ENCODE measurements at places on chromosomes 13 and 19. TPM values are rescaled to one million over a fixed set of nuclear protein-coding genes. Genes with fewer than 3 reads are reported as not detected.
A peak's percentile ranks its signal among the peaks of the same experiment; 100 is the strongest.

ZNF570 gene
- total RNA-seq = 2.5 TPM

C1QTNF9B gene
- not detected for total RNA-seq

RNF225 gene
- total RNA-seq = 0.61 TPM

LAIR1 gene
- not detected for total RNA-seq

TMEM59L gene
- 0.65 TPM for total RNA-seq

ZNF844 gene
- 4.9 TPM for total RNA-seq

SRRM5 gene
- total RNA-seq = 0.37 TPM

ZNF709 gene
- total RNA-seq = 1.6 TPM

DNA sequence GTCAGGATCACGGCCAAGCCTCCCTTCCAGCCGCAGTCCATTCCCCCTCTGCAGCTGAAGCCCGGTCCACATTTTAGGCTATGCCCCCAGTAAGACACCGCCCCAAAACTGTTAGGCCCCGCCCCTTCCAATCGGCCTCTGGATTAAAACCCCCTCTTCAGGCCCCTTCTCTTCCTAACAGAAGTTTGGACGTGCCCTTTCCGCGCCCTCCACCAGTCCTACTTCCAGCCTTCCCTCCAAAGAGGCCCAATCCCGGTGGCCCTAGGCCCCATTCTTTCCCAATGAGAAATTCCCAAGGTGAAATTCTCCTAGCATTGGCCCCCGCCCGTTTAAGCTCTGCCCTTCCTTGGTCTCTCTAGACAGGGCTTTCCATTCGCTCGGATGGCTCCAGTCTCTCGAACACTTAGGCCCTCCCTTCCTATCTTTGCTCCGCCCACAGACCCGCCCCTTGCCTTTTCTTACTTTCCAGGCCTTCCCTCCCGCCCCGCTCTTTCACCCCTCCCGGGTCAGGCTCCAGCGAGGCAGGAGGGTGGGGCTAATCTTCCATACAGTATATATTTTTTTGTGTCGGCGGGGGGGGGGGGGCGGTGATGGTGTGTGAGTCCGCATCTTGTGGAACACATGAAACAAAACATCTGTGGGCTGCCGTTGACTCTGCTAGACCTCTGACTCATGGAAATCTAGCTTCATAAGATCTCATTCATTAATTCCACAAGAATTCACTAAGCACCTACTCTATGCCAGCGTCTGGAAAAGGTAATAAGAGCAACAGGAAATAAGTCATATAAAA, 13.6 kb downstream of the LTBP4 start:
- H3K4me3 ChIP-seq = peak overlapping the region; percentile 86
- peak; percentile 83 for DNase-seq
- peaks cover 4% of the 10 kb centered on the region for H3K36me3 ChIP-seq
- H3K27me3 ChIP-seq = no peaks in the 10 kb centered on the region

DNA sequence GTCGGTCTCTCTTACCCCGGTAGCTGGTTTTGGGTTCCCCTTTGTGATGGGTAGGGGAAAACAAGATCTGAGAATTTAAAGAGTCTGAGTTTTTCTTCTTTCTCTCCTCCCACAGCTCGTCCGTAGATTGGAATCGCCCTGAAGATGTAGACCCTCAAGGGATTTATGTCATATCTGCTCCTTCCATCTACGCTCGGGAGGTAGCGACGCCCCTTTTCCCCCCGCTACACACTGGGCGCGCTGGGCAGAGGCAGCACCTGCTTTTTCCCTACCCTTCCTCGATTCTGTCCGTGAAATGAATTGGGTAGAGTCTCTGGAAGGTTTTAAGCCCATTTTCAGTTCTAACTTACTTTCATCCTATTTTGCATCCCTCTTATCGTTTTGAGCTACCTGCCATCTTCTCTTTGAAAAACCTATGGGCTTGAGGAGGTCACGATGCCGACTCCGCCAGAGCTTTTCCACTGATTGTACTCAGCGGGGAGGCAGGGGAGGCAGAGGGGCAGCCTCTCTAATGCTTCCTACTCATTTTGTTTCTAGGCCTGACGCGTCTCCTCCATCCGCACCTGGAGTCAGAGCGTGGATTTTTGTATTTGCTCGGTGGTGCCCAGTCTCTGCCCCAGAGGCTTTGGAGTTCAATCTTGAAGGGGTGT, 7.1 kb upstream of the SELENOV start:
- peaks cover 42% of the 10 kb centered on the region for H3K27me3 ChIP-seq
- no peak overlapping the region for H3K27ac ChIP-seq
- no peaks in the 10 kb centered on the region for H3K4me1 ChIP-seq
- peak overlapping the region; percentile 48 for H3K4me3 ChIP-seq

GRCh38 chr19:37329686-37330085, 41.2 kb upstream of the ZNF527 start:
- H3K4me1 ChIP-seq = no peaks in the 10 kb centered on the region
- H3K4me3 ChIP-seq = no peak overlapping the region
- H3K27me3 ChIP-seq = no peaks in the 10 kb centered on the region
- DNase-seq = peak; percentile 20
- H3K36me3 ChIP-seq = peaks cover 11% of the 10 kb centered on the region

DNA sequence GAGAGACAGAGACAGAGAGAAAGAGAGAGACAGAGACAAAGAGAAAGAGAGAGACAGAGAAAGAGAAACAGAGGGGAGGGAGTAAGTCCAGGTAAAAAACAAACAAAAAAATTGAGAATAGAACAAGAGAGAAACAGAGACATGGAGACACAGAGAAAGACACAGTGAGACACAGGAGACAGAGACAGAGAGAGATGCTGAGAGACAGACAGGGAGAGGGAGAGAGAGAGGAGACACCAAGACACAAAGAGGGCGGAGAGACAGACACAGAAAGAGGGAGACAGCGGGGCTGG, 5.8 kb upstream of the PROZ start:
- peaks cover 6% of the 10 kb centered on the region for H3K4me1 ChIP-seq
- H3K36me3 ChIP-seq = no peaks in the 10 kb centered on the region
- H3K4me3 ChIP-seq = no peak overlapping the region
- no peak for DNase-seq

- no peak for DNase-seq
- no peaks in the 10 kb centered on the region for H3K36me3 ChIP-seq
- no peak overlapping the region for H3K4me3 ChIP-seq
- no peak overlapping the region for H3K27ac ChIP-seq
Measured at GRCh38 chr19:13670846-13671245, 93.5 kb upstream of the MRI1 start.

DNA sequence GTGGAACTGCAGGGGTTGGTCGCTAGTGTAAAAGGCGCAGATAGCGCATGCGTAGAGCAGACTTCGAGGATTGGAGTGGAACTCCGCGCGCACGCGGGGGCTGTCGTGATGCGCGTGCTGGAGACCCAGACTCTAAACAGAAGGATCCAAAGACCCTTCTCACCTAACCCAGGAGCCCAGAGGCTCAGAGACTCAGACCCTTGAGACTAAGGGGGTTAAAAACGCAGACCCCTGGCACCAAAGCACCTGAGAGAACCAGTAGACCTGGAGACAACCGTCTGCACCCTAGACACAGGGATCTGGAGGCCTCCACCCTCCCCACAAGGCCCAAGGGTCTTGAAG, 567 bp upstream of the CTU1 start:
- 0 out of 2 replicates have a peak, but pooled peaks cover 1% of the 10 kb centered on the region for H3K36me3 ChIP-seq
- H3K4me3 ChIP-seq = peak overlapping the region; percentile 79
- peaks cover 10% of the 10 kb centered on the region for H3K4me1 ChIP-seq
- H3K27ac ChIP-seq = no peak overlapping the region
- no peak for DNase-seq

- peaks cover 42% of the 10 kb centered on the region for H3K4me1 ChIP-seq
- H3K27me3 ChIP-seq = no peaks in the 10 kb centered on the region
- H3K27ac ChIP-seq = 0 out of 2 replicates have a peak overlapping the region, but pooled peaks have one; percentile 2
- H3K36me3 ChIP-seq = no peaks in the 10 kb centered on the region
- H3K4me3 ChIP-seq = no peak overlapping the region
- DNase-seq = peak; percentile 26
Measured at GRCh38 chr19:19381007-19381926, 24.2 kb upstream of the GATAD2A start.

- DNase-seq = peak; percentile 63
- peak overlapping the region; percentile 97 for H3K27ac ChIP-seq
- peaks cover 30% of the 10 kb centered on the region for H3K4me1 ChIP-seq
- H3K27me3 ChIP-seq = no peaks in the 10 kb centered on the region
- H3K4me3 ChIP-seq = peak overlapping the region; percentile 59
- peaks cover 13% of the 10 kb centered on the region for H3K36me3 ChIP-seq
Measured at GRCh38 chr13:75760131-75761021, 124.2 kb downstream of the LMO7 start.

DNA sequence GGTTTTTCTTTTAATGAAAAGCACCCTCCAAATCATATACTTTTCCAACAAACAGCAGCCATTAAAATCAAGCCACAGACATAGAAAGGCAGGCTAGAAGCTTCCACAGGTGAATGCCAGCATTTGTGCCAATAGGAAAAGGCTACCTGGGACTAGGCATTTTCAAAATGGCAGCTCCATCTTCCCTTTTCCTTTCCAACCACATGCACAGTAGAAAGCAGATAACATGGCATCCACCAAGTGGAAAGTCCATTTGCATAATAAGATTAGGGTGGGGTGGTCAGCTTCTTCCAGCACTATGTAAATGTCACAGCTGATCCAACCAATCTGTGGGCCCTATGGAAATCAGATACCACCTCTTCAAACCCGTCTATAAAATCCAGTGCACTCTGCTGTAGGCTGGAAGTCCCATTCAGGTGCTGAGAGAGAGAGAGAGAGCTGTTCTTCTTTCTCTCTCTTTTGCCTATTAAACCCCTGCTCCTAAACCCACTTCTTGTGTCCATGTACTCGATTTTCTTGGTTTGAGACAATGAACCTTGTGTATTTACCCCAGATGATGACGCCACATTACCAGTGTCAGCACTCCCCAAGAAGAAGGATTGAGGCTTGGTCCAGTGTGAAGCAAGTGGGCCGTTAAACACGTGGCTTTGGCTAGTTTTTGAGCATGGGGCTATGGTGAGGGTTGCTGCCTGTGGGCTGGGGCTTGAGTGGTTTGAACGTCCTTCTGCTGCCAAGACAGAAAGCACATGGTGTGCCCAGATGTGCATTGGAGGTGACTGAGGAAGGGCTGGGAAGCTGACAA, 24.2 kb upstream of the IGFL1 start:
- peak overlapping the region; percentile 61 for H3K27ac ChIP-seq
- peaks cover 87% of the 10 kb centered on the region for H3K4me1 ChIP-seq
- no peaks in the 10 kb centered on the region for H3K27me3 ChIP-seq
- no peak overlapping the region for H3K4me3 ChIP-seq
- no peak for DNase-seq

- DNase-seq = no peak
- no peaks in the 10 kb centered on the region for H3K27me3 ChIP-seq
- H3K36me3 ChIP-seq = no peaks in the 10 kb centered on the region
- H3K4me3 ChIP-seq = no peak overlapping the region
- no peaks in the 10 kb centered on the region for H3K4me1 ChIP-seq
- H3K27ac ChIP-seq = no peak overlapping the region
Measured at GRCh38 chr13:29081697-29082440, 261.7 kb downstream of the MTUS2 start.

- no peak overlapping the region for H3K27ac ChIP-seq
- 0 out of 2 replicates have a peak, but pooled peaks cover 4% of the 10 kb centered on the region for H3K4me1 ChIP-seq
- DNase-seq = no peak
- no peaks in the 10 kb centered on the region for H3K27me3 ChIP-seq
Measured at GRCh38 chr13:109516186-109516585, 270.2 kb downstream of the IRS2 start.

GRCh38 chr13:109160357-109160756, 530.9 kb downstream of the MYO16 start:
- H3K27me3 ChIP-seq = no peaks in the 10 kb centered on the region
- peaks cover 64% of the 10 kb centered on the region for H3K4me1 ChIP-seq
- H3K36me3 ChIP-seq = no peaks in the 10 kb centered on the region
- no peak overlapping the region for H3K4me3 ChIP-seq
- H3K27ac ChIP-seq = no peak overlapping the region
- no peak for DNase-seq

- no peaks in the 10 kb centered on the region for H3K36me3 ChIP-seq
- no peak within 1 kb of the TSS for H3K4me3 ChIP-seq
- H3K27ac ChIP-seq = no peak within 1 kb of the TSS
- DNase-seq = peak; percentile 56
Measured at GRCh38 chr19:45973553-45974338, at the start of gene NOVA2. NOVA2 (minus strand) TSS chr19:45973865; CDS start chr19:45973351, 514 bp downstream.

DNA sequence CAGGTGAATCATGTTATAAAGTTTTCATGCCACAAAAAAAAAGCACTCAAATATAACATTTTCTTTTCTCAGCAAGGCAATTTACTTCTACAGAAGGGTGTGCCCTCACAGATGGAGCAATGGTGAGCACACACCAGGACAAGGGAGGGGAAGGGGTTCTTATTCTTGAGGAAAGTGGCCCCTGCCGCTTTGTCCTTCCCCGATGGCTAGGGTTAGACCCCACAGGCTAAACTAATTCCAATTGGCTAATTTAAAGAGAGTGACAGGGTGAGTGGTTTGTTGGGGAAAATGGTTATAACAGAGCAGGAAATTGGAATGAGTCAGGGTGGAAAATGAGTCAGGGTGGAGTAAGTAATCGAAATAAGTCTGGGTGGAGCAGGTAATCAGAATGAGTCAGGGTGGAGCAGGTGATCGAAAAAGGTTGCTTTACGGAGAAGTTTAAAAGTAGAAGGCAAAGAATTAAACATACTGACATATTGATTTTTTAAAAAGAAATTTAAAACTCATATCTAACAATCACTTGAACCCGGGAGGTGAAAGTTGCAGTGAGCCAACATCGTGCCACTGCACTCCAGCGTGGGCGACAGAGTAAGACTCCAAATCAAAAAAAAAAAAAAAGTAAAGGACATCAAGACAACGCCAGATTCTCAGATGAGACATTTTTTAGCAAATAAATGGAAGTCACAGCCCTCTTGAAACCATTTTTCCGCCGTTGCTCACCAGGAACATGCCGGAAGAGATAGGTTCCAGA, 813 bp downstream of the ZNF562 start:
- H3K4me3 ChIP-seq = peak overlapping the region; percentile 70
- H3K27me3 ChIP-seq = no peaks in the 10 kb centered on the region
- no peaks in the 10 kb centered on the region for H3K4me1 ChIP-seq
- DNase-seq = peak; percentile 1

GRCh38 chr19:51794885-51795490, at the start of gene FPR3:
FPR3 (plus strand) TSS chr19:51795157; CDS start chr19:51823749, 28,592 bp downstream.
- DNase-seq = no peak
- no peak within 1 kb of the TSS for H3K4me3 ChIP-seq
- peaks cover 6% of the 10 kb centered on the region for H3K27me3 ChIP-seq

DNA sequence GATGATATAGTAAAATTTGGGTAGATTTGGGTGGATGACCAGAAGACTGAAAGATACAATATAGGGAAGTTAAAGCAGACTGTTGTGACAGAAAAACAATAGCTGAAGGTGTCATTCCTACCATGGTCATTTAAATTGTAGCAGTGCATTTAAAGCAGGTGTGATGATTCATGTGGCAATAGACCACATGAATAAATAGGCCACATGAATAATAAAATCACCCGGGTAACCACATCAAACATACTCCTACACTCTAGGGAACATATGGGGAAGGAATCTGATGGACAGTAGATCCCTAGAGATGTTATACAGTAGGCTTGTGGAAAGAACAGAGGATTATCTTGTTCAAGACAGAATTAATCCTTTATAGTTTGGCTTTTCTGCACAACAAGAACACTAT, 392.6 kb downstream of the SLITRK5 start:
- H3K4me1 ChIP-seq = no peaks in the 10 kb centered on the region
- H3K27ac ChIP-seq = no peak overlapping the region
- no peak overlapping the region for H3K4me3 ChIP-seq
- DNase-seq = no peak
- H3K36me3 ChIP-seq = no peaks in the 10 kb centered on the region

GRCh38 chr19:28619816-28620429, 593.0 kb downstream of the UQCRFS1 start:
- no peak overlapping the region for H3K27ac ChIP-seq
- H3K27me3 ChIP-seq = no peaks in the 10 kb centered on the region
- no peak overlapping the region for H3K4me3 ChIP-seq
- no peak for DNase-seq
- H3K4me1 ChIP-seq = no peaks in the 10 kb centered on the region

- H3K27ac ChIP-seq = no peak overlapping the region
- no peaks in the 10 kb centered on the region for H3K4me1 ChIP-seq
- H3K4me3 ChIP-seq = no peak overlapping the region
- H3K27me3 ChIP-seq = no peaks in the 10 kb centered on the region
- H3K36me3 ChIP-seq = no peaks in the 10 kb centered on the region
- DNase-seq = no peak
Measured at GRCh38 chr19:40231544-40232424, 5.3 kb upstream of the CCNP start.
